ENCODE measurements at places on chromosomes 4 and X.

DNA sequence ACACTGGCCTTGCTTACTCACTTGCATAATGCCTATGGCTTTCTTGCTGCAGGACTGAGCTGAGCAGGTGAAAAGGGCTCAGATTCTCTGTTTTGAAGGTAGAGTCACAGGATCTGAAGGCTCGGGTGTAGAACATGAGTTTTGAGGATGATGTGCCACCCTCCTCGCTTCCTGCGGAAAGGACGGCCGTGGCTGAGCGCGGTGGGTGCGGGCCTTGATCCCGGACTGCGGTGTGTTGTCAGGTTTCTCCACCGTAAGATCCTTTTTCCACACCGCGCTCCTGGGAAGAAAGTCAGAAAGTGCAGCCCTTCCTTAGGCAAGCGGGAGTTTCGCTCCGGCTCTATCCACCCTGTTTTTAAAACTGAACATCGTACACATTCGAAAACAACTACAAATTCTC lies 36.2 kb downstream of the ZFP42 start:
- no peak for DNase-seq

DNA sequence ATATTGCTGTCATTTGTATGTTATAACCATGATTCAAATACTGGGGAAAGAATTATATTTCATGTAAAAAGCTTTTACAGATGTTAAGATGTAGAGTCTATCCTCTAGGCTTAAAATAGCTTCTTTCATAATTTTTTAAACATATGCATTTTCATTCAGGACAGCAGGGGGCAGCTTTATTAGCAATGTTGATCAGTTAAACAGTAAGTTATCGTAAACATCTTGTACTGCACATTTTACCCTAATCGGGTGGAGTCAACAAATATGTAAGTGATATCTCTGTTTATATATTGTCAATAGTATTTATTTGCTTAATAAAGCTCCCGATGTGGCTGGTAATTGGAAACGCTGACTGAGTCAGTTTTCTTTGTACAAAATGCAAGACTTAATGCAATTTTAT lies 142.5 kb upstream of the MED14 start:
- no peak for DNase-seq

DNA sequence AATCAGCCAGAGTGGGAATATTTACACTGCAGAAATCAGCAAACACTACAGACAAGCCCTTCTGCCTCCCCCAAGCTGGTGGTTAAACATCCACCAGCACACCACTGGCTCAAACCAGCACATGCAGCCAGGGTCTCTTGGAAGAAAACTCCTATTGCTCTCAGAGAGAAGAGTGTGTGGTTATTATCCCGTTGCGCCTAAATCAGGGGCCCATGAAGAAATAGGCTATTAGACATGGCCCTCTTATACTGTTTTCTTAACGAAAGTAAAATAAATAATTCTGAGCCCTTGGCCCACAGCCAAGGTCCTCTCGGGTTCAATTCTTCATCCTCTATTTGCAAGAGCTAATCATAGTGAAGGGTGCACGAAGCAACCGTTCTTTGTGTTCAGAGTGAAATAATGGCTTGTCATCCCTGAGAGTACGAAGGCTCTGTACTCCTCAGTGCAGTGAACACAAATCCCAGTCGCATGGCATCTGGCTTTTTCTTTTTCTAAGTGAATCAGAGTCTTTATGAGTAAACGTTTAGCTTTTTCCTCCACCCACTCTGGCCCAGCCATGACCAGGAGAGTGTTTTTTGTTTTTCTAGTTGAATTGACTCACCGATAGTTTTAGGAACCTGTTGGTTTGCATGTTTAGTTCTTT lies 33.4 kb upstream of the RBM47 start:
- peak; percentile 75 for DNase-seq

- no peak for DNase-seq
These were observed 786.2 kb downstream of the RAB28 start for GRCh38 chr4:12697970-12698369.

DNA sequence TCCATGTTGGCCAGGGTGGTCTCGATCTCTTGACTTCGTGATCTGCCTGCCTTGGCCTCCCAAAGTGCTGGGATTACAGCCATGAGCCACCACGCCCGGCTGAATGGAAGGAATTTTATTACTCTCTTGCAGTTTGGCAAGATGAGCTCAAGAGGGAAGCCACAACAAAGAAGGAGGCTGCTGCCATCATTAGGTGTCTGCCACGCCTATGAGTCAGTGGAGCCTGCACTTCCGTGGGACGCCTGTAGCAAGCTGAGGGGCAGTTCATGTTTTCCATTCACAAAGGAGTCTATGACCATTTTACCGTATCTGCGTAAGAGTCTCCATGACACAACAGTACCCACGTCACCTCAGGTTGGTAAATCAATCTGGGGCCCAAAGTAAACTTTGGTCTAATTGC lies 51.2 kb upstream of the CHRNA9 start:
- peak; percentile 80 for DNase-seq

DNA sequence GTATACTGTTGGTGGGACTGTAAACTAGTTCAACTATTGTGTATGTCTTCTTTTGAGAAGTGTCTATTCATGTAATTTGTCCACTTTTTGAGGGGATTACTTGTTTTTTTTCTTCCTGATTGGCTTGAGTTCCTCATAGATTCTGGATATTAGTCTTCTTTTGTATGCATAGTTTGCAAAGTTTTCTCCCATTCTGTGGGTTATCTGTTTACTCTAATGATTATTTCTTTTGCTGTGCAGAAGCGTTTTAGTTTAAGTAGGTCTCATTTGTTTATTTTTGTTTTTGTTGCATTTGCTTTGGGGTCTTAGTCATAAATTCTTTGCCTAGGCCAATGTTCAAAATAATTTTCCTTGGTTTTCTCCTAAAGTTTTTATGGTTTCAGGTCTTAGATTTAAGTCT lies 26.6 kb upstream of the ANTXR2 start:
- no peak for DNase-seq

- no peak for DNase-seq
These were observed 10.8 kb upstream of the AFAP1 start for GRCh38 chr4:7950301-7951092.

DNA sequence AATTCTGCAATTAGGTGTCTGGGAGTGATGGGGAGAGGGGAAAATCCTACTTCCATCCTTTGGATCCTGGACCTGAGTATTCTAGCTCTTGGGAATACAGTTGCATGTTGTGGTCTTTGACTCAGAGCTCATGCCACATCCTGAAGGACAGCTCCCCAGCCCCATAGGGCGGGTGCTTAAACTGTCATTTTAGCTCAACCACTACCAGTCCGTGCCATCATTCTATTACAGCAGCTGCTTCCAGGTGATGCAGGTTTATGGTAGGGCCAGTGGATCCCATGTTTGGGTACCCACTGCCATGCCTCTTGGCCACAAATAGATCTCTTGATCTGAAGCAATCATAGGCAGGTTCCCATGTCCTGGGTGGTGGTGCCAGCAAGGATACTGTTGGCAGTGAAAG lies 34.7 kb downstream of the CCKAR start:
- no peak for DNase-seq

GRCh38 chr4:142201041-142201440 lies 564.7 kb downstream of the IL15 start:
- no peak for DNase-seq

DNA sequence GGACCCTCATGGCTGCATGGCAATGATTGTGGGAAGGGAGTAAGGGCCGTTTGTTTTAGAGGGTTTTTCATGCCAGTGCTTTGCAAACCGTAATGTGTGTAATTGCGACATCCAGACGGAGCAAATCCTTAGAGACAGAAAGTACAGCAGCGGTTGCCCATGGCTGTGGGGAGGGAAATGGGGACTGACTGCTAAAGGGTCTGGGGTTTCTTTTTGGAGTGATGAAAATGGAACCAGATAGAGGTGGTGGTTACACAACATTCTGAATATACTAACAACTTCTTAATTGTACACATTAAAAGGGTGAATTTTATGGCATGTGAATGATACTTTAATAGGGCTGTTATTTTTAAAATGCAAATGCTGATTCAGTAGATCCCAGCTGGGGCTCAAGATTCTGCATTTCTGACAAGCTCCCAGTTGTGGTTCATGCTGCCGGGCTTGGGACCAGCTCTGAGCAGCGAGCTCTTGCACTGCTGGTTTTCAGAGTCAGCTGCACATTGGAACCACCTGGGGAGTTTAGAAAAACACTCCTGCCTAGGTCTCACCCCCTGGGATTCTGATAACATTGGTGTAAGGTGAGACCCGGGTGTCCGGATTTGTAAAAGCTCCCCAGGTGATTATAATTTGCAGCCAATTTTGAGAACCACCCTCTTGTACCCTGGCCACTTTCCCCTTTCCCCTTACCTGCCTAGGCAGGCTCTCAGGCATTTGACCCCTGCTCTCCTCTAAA lies 47.7 kb downstream of the PRPS1 start:
- no peak for DNase-seq

GRCh38 chr4:156954587-156954986 lies 17.0 kb downstream of the PDGFC start:
- no peak for DNase-seq

DNA sequence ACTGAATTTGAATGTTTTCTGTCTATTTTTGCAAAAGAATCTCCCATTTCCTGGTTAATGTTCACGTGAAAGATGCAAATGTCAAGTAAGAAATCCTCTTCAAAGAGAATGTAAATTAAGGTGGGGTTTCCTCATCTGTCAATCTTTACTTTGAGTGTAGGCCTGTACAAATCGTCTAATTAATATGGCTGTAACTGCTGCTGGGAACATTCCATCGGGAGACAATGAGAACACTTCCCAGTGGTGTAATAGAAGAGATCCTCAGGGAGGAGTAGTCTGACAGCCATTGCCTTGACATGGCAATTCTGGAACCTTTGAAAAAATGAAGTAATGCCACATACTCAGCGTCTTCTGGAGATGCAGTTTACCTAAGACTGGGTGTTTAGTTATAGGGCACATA lies 3.7 kb downstream of the EREG start:
- no peak for DNase-seq

- no peak for DNase-seq
These were observed 7.6 kb upstream of the NKX1-1 start for GRCh38 chr4:1413687-1414479.

DNA sequence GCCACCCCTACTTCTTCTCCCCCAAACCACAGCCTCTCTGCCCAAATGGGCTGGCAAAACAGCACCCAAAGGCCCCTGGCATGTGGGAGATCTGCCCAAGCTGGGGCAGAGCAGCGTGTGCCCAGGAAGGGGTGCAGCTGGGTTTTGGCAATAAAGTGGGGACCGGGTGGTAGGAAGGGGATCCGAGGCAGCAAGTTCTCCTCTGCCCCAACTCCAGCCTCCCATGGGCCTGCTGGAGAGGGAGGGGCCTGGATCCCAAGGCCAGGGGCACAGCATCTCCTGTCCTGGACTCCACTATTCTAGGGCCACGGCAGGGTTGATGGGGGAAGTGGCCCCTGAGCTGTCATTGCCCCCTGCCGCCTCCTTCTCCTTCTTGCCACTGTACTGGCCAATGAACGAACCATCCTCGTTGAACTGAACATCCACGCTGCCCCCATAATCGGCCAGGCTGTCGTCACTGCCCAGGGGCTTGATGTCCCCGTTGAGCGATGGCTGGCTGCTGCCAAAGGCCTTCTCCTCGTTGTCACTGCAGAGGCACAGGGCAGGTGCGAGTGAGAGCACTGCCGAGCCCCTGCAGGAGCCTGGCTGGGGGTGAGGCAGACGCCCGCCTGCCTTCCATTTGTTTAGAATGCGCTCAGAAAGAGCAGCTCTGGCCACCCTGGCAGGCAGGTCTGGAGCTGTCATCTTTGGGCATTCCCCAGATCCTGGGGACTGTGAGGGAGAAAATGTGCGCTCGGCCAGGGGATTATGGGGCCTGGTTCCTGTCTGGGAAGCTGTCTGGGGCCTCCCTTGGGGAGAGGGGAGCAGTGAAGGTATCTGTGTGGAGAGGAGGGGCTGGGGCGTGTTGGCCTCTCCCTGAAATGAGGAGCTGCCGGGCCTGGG lies 23.4 kb downstream of the L1CAM start:
- no peak for DNase-seq

GRCh38 chr4:161428180-161428965 lies 735.4 kb downstream of the FSTL5 start:
- DNase-seq: no peak

DNA sequence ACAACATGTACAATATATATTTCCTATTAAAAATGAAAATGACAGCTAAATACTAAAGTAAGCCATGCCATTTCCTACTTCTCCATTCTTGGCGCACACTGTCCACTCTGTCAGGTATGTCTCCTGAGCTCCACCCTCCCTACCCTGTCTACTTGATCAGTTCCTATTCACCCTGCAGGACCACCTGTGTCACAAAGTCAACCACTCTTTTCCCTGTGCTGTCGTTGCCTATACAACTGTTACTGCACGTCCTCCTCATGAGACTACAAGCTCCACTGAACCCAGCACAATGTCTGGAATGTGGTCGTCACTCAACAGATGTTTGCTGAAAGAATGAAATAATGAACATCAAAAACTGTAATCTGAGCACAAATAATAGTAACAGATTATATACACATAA lies 54.9 kb downstream of the SLC9A7 start:
- no peak for DNase-seq

DNA sequence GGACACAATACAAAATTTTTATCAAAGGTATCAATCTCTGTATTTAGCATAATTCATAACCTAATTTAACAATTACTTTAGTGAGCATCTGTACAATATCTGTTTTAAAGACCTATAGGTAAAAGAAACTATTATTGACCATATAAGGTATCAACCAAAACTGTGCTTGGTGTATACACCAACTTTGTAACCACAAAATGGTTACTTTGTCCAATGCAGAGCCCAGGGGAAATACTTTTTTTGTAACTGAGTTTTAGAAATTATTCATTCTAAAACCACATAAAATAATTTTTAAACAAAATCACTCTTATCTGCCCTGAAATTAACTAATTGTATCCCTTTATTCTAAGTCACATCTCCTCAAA lies 5.0 kb downstream of the CXXC4 start:
- DNase-seq: no peak

GRCh38 chrX:1741816-1742394 lies 127.0 kb downstream of the ASMT start:
- DNase-seq: no peak

All from kidney epithelial cell (primary cell).